Chondrocyte (in vitro differentiated cells): ENCODE measurements at places on chromosomes 5 and 9. TPM values are rescaled to one million over a fixed set of nuclear protein-coding genes. Genes with fewer than 3 reads are reported as not detected.

DNA sequence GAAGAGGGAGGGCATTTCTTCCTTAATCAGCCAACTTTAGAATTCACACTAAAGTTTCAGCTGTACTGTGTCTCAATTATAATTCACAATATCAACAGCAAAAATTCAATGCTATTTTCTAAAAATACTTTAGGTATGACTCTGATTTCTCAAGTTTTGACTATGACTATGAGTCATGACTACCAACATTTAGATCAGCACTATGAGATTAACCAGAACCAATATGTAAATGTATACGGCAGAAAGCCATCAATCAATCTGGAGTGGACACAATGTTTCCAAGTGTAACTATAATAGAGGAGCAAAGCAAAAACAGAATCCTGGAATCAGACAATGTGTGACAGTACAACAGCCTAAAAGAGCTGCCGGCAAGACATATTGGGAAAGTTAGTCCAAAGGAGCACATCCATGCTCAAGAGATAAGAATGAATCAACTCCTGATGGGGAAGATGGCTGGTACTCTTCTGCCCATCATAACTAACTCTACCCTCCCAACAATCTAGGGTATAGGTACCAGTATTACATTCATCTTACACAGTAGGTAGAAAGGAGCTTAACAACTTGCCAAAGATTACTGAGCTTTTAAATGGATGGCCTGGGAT lies 294.4 kb downstream of the SEMA5A start:
- H3K27me3 ChIP-seq: no peaks in the 10 kb centered on the region
- peak overlapping the region; percentile 57 for H3K27ac ChIP-seq
- H3K36me3 ChIP-seq: peaks cover 12% of the 10 kb centered on the region
- no peak for DNase-seq

GRCh38 chr9:134066913-134067851 lies 644 bp downstream of the BRD3 start:
- H3K4me3 ChIP-seq: peak overlapping the region; percentile 79
- DNase-seq: no peak
- H3K4me1 ChIP-seq: peaks cover 25% of the 10 kb centered on the region

GRCh38 chr9:13568405-13568804 lies 288.9 kb upstream of the MPDZ start:
- H3K27me3 ChIP-seq: no peaks in the 10 kb centered on the region
- H3K36me3 ChIP-seq: no peaks in the 10 kb centered on the region
- peak overlapping the region; percentile 83 for H3K27ac ChIP-seq
- H3K4me1 ChIP-seq: peaks cover 34% of the 10 kb centered on the region

DNA sequence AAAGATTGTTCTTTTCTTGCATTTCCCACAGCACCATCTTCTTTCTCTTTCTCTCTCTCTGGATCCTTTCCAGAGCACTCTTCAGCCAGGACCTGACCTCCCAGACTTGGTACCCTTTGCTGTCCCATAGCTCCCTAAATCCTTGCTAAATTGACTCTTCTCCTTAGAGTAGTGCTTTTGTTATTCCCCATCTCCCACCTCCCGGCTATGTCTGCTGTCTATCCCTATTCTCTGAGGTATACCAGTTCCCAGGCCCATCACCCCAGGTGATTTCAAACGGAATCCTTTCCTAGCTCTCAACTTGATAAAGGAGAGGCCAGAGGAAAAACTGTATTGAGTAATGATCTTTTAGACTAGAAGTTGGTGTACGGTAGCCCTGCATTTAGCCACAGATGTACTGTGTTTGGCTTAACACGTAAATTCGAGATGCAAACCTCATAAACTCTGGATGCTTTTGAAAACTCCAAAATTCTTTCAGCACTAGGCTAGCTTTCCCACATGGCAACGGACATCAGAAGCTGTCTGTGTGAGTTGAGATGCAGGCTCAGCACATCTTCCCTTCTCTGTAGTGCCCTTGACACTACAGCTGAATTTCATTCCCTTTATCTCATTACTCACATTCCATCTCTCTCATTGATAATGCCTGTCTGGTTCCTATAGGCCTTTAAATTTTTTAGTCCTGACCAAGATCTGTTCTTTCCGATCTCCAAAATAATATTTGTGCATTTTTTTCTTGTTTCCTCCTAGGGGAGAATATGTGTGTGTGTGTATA lies 320.8 kb upstream of the ITGA1 start:
- H3K4me3 ChIP-seq: no peak overlapping the region
- H3K4me1 ChIP-seq: no peaks in the 10 kb centered on the region
- H3K36me3 ChIP-seq: no peaks in the 10 kb centered on the region
- H3K27ac ChIP-seq: no peak overlapping the region
- peaks cover 7% of the 10 kb centered on the region for H3K27me3 ChIP-seq
- DNase-seq: no peak

- H3K27me3 ChIP-seq: peaks cover 32% of the 10 kb centered on the region
- DNase-seq: no peak
- H3K36me3 ChIP-seq: no peaks in the 10 kb centered on the region
- no peak overlapping the region for H3K4me3 ChIP-seq
Measured at GRCh38 chr9:21729648-21730047, 72.8 kb upstream of the MTAP start.

DNA sequence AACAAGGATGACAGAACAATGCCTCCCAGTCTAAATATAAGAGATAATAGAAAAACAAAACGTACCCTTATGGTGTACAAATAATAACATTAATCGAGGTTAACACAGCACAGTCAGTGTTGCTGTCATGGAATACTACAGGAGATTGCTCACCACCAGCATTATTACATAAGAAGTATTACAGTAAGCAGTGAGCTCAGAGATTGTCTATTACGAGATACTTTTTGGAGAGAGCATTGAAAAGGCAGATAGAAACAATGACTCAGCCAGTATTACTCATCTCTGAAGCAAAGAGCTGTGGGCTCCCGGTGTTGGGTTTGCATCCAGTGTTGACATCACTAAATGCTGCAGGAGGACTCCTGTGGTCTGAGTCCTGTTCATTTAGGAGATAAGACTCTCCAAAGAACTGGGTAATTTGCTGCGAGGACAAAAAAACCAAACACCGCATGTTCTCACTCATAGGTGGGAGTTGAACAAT lies 191.9 kb upstream of the SEMA6A start:
- DNase-seq: no peak
- H3K36me3 ChIP-seq: no peaks in the 10 kb centered on the region
- no peak overlapping the region for H3K4me3 ChIP-seq
- H3K4me1 ChIP-seq: peaks cover 32% of the 10 kb centered on the region
- no peaks in the 10 kb centered on the region for H3K27me3 ChIP-seq

DNA sequence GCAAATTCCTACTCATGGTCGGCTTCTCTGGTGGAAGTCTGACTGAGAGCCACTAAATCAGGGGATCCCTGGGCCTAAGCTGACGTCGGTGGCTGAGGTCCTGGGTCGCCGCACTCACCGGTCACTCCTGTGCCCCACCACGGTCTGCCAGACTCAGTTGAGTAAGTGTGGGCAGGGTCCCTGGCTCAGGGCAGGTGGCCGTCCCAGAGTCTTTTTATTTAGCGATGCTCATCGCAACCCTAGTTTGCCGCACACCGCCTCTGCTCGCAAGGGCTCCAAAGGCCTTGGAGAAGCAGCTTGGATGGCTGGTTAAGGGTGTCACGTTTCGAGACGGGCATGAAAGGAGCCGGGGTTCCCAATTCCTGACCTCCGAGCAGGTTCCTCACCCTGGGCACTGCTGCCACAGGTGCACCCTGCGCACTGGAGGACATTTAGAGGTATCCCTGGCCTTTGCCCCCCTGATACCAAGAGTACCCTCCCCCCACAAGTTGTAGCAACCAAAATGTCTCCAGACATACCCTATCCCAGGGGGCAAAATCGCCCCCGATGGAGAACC lies 59.9 kb downstream of the NSUN2 start:
- H3K27me3 ChIP-seq: peaks cover 36% of the 10 kb centered on the region
- no peak overlapping the region for H3K4me3 ChIP-seq
- no peaks in the 10 kb centered on the region for H3K4me1 ChIP-seq
- no peak for DNase-seq

DNA sequence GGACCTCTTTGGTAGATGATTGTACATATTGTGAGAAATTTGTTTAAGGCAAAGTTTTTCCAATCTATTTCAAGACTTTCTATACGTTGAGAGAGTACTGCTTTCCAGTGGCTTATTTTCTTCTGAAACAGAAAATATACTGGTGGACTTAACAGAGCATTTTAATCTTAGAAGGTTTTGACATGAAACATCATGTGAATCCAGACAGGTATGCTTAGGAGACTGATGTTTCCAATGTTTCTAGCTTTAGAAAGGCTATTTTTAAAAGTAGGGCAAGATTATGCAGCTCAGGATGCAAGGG lies 71.0 kb downstream of the PIK3R1 start:
- H3K4me1 ChIP-seq: peaks cover 62% of the 10 kb centered on the region
- H3K4me3 ChIP-seq: no peak overlapping the region
- H3K27me3 ChIP-seq: no peaks in the 10 kb centered on the region
- H3K27ac ChIP-seq: no peak overlapping the region
- DNase-seq: no peak
- peaks cover 6% of the 10 kb centered on the region for H3K36me3 ChIP-seq

GRCh38 chr9:100099722-100100042 lies 639 bp downstream of the INVS start:
- peak overlapping the region; percentile 99 for H3K27ac ChIP-seq
- DNase-seq: no peak
- peaks cover 25% of the 10 kb centered on the region for H3K4me1 ChIP-seq
- H3K36me3 ChIP-seq: no peaks in the 10 kb centered on the region

- no peak for DNase-seq
- peaks cover 44% of the 10 kb centered on the region for H3K4me1 ChIP-seq
- no peak overlapping the region for H3K4me3 ChIP-seq
- H3K27me3 ChIP-seq: no peaks in the 10 kb centered on the region
- H3K36me3 ChIP-seq: no peaks in the 10 kb centered on the region
Measured at GRCh38 chr9:36319183-36319582, 60.9 kb upstream of the GNE start.

GRCh38 chr5:41435276-41435675 lies 75.1 kb downstream of the PLCXD3 start:
- no peak overlapping the region for H3K27ac ChIP-seq
- no peak for DNase-seq
- no peak overlapping the region for H3K4me3 ChIP-seq
- no peaks in the 10 kb centered on the region for H3K4me1 ChIP-seq

GRCh38 chr5:158435161-158435616 lies 576.2 kb upstream of the CLINT1 start:
- DNase-seq: no peak
- H3K4me1 ChIP-seq: peaks cover 24% of the 10 kb centered on the region
- no peaks in the 10 kb centered on the region for H3K36me3 ChIP-seq
- H3K27ac ChIP-seq: peak overlapping the region; percentile 28
- H3K27me3 ChIP-seq: no peaks in the 10 kb centered on the region
- no peak overlapping the region for H3K4me3 ChIP-seq

- H3K27me3 ChIP-seq: no peaks in the 10 kb centered on the region
- H3K4me3 ChIP-seq: no peak overlapping the region
- DNase-seq: no peak
Measured at GRCh38 chr5:37723162-37723961, 116.5 kb downstream of the GDNF start.

DNA sequence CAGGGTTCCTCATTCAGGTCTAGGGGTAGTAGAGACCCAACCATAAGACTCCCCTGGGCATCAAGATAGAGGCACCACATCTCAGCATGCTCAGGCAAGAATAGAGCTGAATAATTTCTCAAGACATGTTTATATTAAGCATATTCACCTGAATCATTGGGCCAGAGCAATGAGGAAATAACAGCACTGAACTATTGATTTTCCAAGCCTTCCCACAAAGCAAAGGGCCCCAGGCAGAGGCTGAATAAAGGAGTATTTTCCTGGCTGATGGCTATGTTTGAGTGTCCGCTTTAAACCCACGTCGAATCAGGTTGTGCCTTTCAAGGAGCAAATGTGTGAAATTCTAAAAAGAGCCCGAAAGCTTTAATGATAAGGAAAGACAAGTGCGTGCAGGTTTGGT lies 129.2 kb downstream of the HSD17B3 start:
- H3K36me3 ChIP-seq: no peaks in the 10 kb centered on the region
- DNase-seq: no peak
- H3K4me3 ChIP-seq: no peak overlapping the region
- H3K4me1 ChIP-seq: peaks cover 40% of the 10 kb centered on the region
- no peak overlapping the region for H3K27ac ChIP-seq

GRCh38 chr5:31048282-31049270 lies 144.9 kb upstream of the CDH6 start:
- H3K27me3 ChIP-seq: no peaks in the 10 kb centered on the region
- H3K4me1 ChIP-seq: peaks cover 10% of the 10 kb centered on the region
- DNase-seq: no peak
- no peak overlapping the region for H3K4me3 ChIP-seq
- no peak overlapping the region for H3K27ac ChIP-seq

DNA sequence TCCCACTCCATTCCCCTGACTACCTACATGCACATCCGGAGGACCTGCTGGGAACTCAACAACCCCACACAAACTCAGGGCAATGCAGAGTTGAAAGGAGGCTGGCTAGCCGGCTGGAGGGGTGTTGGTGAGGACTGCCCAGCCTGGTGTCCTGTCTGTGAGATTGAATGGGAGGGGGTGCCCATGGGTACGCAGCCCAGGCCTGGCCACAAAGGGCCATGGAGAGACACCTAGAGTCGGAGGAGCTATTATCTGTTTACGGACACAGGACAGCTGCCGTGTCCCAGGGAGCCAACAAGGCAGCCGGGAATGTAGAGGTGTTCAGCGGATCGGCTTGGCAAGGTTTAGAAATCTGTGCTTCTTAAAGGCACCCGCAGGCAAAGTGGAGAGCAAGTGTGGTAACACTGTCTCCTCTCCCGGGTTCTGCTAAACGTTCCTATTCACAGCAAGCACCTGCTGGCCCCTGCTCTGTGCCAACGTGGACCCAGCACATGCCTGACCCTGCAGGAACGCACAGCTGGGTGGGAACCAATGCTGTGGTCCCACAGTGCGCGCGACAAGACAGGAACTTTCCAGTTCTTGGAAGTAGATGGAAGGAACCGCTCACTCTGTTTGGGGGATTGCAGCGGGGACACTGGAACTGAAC lies 166.7 kb downstream of the DAB2IP start:
- peaks cover 2% of the 10 kb centered on the region for H3K36me3 ChIP-seq
- H3K4me3 ChIP-seq: no peak overlapping the region
- no peak for DNase-seq
- no peaks in the 10 kb centered on the region for H3K4me1 ChIP-seq
- H3K27ac ChIP-seq: no peak overlapping the region
- no peaks in the 10 kb centered on the region for H3K27me3 ChIP-seq

- H3K27me3 ChIP-seq: no peaks in the 10 kb centered on the region
- H3K27ac ChIP-seq: no peak overlapping the region
- H3K4me1 ChIP-seq: peaks cover 15% of the 10 kb centered on the region
- H3K36me3 ChIP-seq: no peaks in the 10 kb centered on the region
Measured at GRCh38 chr5:74393943-74394342, 246.6 kb downstream of the ENC1 start.

DELE1 gene
- 43.8 to 52.4 TPM (median 45.0 TPM) in 3 replicates for total RNA-seq

SPINK13 gene
- not detected in 3 replicates for total RNA-seq

ALDH7A1 gene
- 54.0 to 71.3 TPM (median 58.2 TPM) in 3 replicates for total RNA-seq

CBY3 gene
- not detected in 3 replicates for total RNA-seq

MACROH2A1 gene
- total RNA-seq: 100 to 142 TPM (median 102 TPM) in 3 replicates

PHF24 gene
- 0.30 to 1.0 TPM in 2 of 3 replicates, not detected in the other for total RNA-seq

TLX3 gene
- total RNA-seq: not detected in 3 replicates

MYOZ3 gene
- total RNA-seq: 1.9 to 3.3 TPM (median 2.0 TPM) in 3 replicates
